ENCODE measurements at places on chromosomes 3 and 15.

- H3K27me3 ChIP-seq = no peaks in the 10 kb centered on the region
- DNase-seq = peak; percentile 80
- H3K4me1 ChIP-seq = peaks cover 73% of the 10 kb centered on the region
- H3K4me3 ChIP-seq = peak within 1 kb of the TSS; percentile 78
Measured at GRCh38 chr15:57591822-57592367, at the start of gene MYZAP. TSS of gene MYZAP (plus strand) at chr15:57591904. CDS start at chr15:57592035, 131 bp downstream.

DNA sequence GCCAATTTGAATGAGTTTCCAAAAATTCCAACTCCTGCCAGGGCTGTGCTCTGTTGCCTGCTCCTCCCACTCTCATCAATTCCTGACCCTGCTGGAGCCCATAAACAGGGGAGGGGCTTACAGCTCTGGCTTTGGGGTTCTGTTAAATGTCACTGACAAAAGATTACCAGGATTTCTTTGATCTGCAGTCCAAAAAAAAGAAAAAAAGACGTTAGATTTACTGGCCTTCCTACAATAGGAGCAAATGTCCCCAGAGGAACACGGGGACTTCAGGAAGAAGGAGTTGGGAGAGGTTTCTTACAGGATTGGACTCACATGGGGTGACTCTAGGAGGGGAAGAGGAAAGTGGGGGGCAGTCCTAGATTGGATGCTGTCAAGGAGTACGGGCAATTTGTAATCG lies 84.3 kb upstream of the RNF7 start:
- H3K4me3 ChIP-seq = no peak overlapping the region
- H3K27ac ChIP-seq = no peak overlapping the region
- H3K36me3 ChIP-seq = no peaks in the 10 kb centered on the region
- DNase-seq = no peak
- H3K27me3 ChIP-seq = peaks cover 19% of the 10 kb centered on the region

DNA sequence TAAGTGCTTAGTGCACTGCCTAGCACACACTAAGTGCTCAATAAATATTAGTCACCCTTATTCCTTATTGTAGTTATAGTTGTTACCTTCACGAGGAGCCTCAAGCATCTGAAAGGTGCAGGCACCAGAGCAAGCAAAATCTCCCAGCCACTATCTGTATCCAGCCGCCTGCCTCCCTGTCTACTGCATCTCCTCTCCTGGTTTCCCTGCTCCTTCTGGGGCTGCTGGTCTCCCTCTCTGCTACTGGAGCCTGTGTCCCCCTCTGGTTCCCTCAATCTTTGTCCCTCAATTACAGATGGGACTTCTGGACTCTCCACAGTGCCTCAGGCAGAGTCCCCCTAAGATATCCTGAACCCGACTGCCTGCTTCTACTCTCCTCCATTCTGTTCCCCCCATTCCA lies 18.8 kb downstream of the MYL3 start:
- no peak for DNase-seq
- 0 out of 2 replicates have a peak, but pooled peaks cover 5% of the 10 kb centered on the region for H3K4me1 ChIP-seq
- H3K27me3 ChIP-seq = no peaks in the 10 kb centered on the region
- H3K36me3 ChIP-seq = no peaks in the 10 kb centered on the region

GRCh38 chr15:24777307-24777706 lies 101.7 kb downstream of the NPAP1 start:
- no peak for DNase-seq
- no peaks in the 10 kb centered on the region for H3K4me1 ChIP-seq
- H3K36me3 ChIP-seq = no peaks in the 10 kb centered on the region
- H3K4me3 ChIP-seq = no peak overlapping the region

GRCh38 chr15:24659622-24660021 lies 16.0 kb upstream of the NPAP1 start:
- no peak overlapping the region for H3K27ac ChIP-seq
- DNase-seq = no peak
- H3K27me3 ChIP-seq = no peaks in the 10 kb centered on the region
- no peak overlapping the region for H3K4me3 ChIP-seq

- peaks cover 35% of the 10 kb centered on the region for H3K27me3 ChIP-seq
- no peaks in the 10 kb centered on the region for H3K36me3 ChIP-seq
- H3K4me1 ChIP-seq = no peaks in the 10 kb centered on the region
- DNase-seq = no peak
Measured at GRCh38 chr15:79084308-79084968, 6.1 kb downstream of the RASGRF1 start.

GRCh38 chr3:32018757-32019564 lies 37.4 kb downstream of the ZNF860 start:
- H3K4me1 ChIP-seq = no peaks in the 10 kb centered on the region
- H3K4me3 ChIP-seq = no peak overlapping the region
- H3K27ac ChIP-seq = no peak overlapping the region
- H3K36me3 ChIP-seq = no peaks in the 10 kb centered on the region
- no peak for DNase-seq

Data from PC-9 (cell line).